Suprapubic skin (tissue), 4 donors: ENCODE measurements at places on chromosomes 13 and 19.
A peak's percentile ranks its signal among the peaks of the same experiment; 100 is the strongest.

DNA sequence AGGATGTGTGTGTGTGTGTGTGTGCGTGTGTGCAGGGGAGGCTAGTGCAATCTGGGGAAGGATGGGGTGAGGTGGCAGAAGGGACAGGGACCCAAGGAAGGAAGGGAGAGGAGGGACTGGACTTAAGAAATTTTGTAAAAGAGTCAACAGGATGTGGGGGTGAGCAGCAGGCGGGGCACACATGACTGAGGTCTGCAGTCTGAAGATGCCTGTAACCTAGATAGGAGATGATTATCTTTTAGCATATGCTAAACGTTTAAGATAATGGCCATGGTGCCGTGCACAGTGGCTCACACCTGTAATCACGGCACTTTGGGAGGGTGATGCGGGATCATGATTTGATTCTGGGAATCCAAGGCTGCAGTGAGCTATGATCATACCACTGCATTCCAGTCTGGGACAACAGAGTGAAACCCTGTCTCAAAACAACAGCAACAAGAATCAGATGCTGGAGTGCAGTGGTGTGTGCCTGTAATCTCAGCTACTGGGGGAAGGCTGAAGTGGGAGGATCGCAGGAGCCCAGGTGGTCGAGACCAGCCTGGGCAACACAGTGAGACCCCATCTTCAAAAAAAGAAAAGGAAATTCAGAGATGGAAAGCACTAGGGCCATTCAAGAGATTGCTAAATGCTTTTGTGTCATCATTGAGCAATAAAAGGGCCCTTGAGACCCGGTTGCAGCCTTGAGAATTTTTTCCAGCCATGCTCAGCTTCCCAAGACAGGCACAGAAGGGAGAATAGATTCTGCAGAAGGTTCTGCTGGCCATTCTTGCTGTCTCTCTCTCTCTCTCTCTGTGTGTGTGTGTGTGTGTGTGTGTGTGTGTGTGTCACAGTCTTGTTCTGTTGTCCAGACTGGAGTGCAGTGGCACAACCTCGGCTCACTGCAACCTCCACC, 3.8 kb upstream of the ZNF414 start:
- no peaks in the 10 kb centered on the region for H3K36me3 ChIP-seq
- no peak overlapping the region for H3K27ac ChIP-seq
- H3K4me3 ChIP-seq, result no peak overlapping the region
- no peaks in the 10 kb centered on the region for H3K27me3 ChIP-seq

GRCh38 chr13:105048677-105049076, 1486.8 kb downstream of the EFNB2 start:
- no peak for DNase-seq
- H3K27me3 ChIP-seq, result no peaks in the 10 kb centered on the region
- no peak overlapping the region for H3K27ac ChIP-seq
- no peaks in the 10 kb centered on the region for H3K4me1 ChIP-seq
- no peak overlapping the region for H3K4me3 ChIP-seq
- no peaks in the 10 kb centered on the region for H3K36me3 ChIP-seq

GRCh38 chr19:5931251-5931650, 17.2 kb downstream of the CAPS start:
- no peaks in the 10 kb centered on the region for H3K27me3 ChIP-seq
- no peak for DNase-seq
- peaks cover 82% of the 10 kb centered on the region for H3K36me3 ChIP-seq
- H3K27ac ChIP-seq, result no peak overlapping the region
- no peak overlapping the region for H3K4me3 ChIP-seq
- peaks cover 28% of the 10 kb centered on the region for H3K4me1 ChIP-seq

GRCh38 chr13:104625201-104625600, 1559.0 kb upstream of the SLC10A2 start:
- no peak overlapping the region for H3K4me3 ChIP-seq
- H3K36me3 ChIP-seq, result no peaks in the 10 kb centered on the region
- H3K4me1 ChIP-seq, result no peaks in the 10 kb centered on the region
- no peak overlapping the region for H3K27ac ChIP-seq
- no peaks in the 10 kb centered on the region for H3K27me3 ChIP-seq
- DNase-seq, result no peak

DNA sequence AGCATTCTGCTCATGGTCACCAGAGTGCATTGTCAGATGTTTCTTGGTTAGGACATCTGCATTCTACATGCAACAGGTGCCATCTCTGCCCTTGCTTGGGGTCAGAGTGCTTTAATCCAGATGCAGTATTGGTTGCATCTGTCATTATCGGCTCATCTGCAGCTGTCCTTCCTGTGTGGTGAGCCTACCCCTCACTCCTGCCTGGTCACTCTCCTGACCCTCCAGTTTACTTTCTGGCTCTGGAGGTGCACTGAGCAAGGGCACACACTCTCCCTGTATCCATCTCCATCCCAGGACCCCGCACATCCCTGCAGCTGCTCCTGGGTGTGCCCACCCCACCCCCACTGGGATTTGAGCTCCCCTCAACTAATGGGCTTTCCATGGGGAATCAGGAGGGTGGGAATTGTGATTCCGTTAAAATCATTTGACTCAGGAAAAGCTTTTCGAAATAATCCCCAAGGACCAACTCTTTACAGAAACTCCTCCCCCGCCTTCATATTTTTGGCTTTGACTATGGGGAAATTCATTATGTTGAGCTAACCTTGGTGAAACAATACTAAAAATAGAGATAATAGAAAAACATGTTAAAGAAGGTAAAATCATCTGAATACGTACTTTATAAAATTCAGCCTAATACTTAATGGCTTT, 70.2 kb downstream of the COL4A2 start:
- H3K27me3 ChIP-seq, result peaks cover 9% of the 10 kb centered on the region
- no peak for DNase-seq
- H3K27ac ChIP-seq, result no peak overlapping the region
- no peaks in the 10 kb centered on the region for H3K4me1 ChIP-seq
- H3K4me3 ChIP-seq, result no peak overlapping the region

DNA sequence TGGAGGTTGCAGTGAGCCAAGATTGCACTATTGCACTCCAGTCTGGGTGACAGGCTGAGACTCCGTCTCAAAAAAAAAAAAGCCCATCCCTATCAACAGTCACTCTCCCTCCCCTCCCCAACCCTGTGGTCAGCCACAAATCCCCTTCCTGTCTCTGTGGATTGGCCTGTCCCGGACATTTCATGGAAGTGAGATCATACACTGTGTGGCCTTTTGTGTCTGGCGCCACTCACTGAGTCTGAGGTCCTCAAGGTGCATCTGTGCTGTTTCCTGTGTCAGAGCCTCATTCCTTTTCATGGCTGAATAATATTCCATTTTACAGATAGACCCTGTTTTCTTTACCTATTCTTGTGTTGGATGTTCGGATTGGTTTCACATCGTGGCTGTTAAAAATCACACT, 149.5 kb downstream of the PTPRS start:
- no peaks in the 10 kb centered on the region for H3K27me3 ChIP-seq
- no peaks in the 10 kb centered on the region for H3K4me1 ChIP-seq
- no peak overlapping the region for H3K27ac ChIP-seq
- H3K36me3 ChIP-seq, result no peaks in the 10 kb centered on the region

GRCh38 chr13:20492641-20493040, 33.0 kb downstream of the CRYL1 start:
- H3K27me3 ChIP-seq, result no peaks in the 10 kb centered on the region
- no peaks in the 10 kb centered on the region for H3K36me3 ChIP-seq
- no peak overlapping the region for H3K4me3 ChIP-seq

DNA sequence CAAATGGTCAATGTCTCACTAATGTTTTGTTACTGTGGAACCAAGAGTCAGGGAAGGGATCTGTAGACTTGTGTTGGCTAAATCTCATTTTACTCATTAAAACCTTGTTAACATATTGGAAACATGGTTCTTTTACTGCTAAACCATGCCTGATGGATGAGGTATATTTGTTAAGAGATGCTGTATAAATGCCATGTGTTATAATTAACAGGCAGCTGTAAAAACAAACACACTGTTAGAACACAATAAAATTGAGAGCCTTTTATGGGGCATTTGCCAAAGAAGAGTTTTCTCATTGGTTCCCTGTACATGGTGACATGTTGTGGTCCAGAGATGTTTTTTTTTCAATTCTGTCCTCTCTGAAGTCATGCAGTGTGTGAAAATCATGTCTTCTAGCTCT, 121.9 kb downstream of the ESD start:
- no peaks in the 10 kb centered on the region for H3K36me3 ChIP-seq
- no peak overlapping the region for H3K27ac ChIP-seq
- no peak for DNase-seq
- H3K4me1 ChIP-seq, result peaks cover 14% of the 10 kb centered on the region
- no peaks in the 10 kb centered on the region for H3K27me3 ChIP-seq
- no peak overlapping the region for H3K4me3 ChIP-seq

- H3K27ac ChIP-seq, result no peak overlapping the region
- no peaks in the 10 kb centered on the region for H3K36me3 ChIP-seq
- no peaks in the 10 kb centered on the region for H3K4me1 ChIP-seq
- no peak overlapping the region for H3K4me3 ChIP-seq
- H3K27me3 ChIP-seq, result no peaks in the 10 kb centered on the region
These were observed 61.1 kb downstream of the SLC15A1 start for GRCh38 chr13:98691360-98691759.

- no peaks in the 10 kb centered on the region for H3K36me3 ChIP-seq
- peaks cover 3% of the 10 kb centered on the region for H3K27me3 ChIP-seq
- no peaks in the 10 kb centered on the region for H3K4me1 ChIP-seq
- no peak overlapping the region for H3K27ac ChIP-seq
- DNase-seq, result no peak
These were observed 12.3 kb upstream of the ZBTB32 start for GRCh38 chr19:35692010-35692409.

DNA sequence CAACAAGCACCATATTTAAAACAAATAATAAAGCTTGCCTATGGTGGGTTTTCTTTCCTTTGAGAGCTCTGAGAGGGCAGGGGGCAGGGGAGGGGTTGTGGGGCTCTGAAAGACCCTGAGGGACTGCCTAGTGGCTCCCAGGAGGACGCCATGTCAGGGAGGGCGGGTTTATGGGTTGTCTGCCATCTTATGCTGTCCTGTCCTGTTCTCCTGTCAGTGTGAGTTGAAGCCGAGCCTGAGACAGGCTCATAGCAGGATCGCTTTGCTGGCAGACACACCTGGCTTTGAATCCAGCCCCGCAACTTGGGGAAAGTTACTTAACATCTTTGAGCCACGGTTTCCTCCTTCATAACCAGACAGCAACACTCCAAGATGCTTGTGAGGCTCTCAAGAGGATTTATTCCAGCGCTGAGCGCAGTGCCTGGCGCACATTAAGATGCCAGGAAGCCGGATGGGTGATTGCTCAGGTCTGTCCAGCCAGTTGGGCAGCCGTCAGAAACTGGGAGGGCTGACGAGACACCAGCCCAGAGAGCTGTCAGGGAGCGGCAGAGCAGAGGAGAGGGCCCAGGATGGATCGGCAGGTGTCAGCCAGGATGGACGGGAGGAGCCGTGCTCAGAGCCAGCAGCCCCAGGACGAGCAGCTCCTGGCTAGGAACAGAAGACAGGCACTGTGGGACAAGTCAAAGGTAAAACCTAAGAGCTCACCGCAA, 36.8 kb upstream of the C1QTNF9 start:
- no peak for DNase-seq
- H3K4me3 ChIP-seq, result peak overlapping the region; percentile 44
- H3K27ac ChIP-seq, result peak overlapping the region; percentile 88
- peaks cover 44% of the 10 kb centered on the region for H3K4me1 ChIP-seq
- no peaks in the 10 kb centered on the region for H3K27me3 ChIP-seq
- H3K36me3 ChIP-seq, result no peaks in the 10 kb centered on the region

DNA sequence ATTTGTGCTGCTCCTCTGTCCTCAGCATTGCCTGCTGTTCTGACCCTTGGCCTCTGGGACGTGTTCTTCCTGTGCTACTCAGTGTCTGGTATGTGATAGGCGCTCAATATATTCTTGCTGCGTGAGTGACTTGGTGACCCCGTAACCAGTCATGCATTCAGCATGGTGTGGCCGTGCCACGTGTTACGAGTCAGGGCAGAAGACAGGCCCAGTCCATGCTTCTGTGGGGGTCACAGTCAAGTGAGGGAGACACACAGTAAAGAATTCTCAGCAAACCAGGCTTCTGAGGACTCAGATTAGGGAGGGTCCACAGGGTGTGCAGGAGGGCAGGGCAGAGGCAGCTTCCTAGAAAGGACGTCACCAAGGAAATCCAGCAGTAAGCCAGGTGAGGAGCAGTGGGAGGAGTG, 7.9 kb downstream of the PPP1R37 start:
- H3K4me1 ChIP-seq, result peaks cover 84% of the 10 kb centered on the region
- no peaks in the 10 kb centered on the region for H3K36me3 ChIP-seq
- no peak overlapping the region for H3K4me3 ChIP-seq

GRCh38 chr13:85417807-85418206, 381.4 kb downstream of the SLITRK6 start:
- H3K27me3 ChIP-seq, result no peaks in the 10 kb centered on the region
- DNase-seq, result no peak
- H3K36me3 ChIP-seq, result no peaks in the 10 kb centered on the region
